Stimulated activated memory B cell treated with anti-CD40 and anti-IgM and Interleukin-4, amounts not matched to agents 10 μg/mL and 1 μg/mL and 100 μg/mL, for 72 hours (primary cell): ENCODE measurements at places on chromosomes 11 and 22.

- H3K27me3 ChIP-seq, result no peaks in the 10 kb centered on the region
- H3K4me3 ChIP-seq, result peak overlapping the region; percentile 73
- no peak for ATAC-seq
- peaks cover 72% of the 10 kb centered on the region for H3K4me1 ChIP-seq
- H3K36me3 ChIP-seq, result peaks cover 21% of the 10 kb centered on the region
Measured at GRCh38 chr11:65419460-65419771, 3.2 kb upstream of the NEAT1 start.

DNA sequence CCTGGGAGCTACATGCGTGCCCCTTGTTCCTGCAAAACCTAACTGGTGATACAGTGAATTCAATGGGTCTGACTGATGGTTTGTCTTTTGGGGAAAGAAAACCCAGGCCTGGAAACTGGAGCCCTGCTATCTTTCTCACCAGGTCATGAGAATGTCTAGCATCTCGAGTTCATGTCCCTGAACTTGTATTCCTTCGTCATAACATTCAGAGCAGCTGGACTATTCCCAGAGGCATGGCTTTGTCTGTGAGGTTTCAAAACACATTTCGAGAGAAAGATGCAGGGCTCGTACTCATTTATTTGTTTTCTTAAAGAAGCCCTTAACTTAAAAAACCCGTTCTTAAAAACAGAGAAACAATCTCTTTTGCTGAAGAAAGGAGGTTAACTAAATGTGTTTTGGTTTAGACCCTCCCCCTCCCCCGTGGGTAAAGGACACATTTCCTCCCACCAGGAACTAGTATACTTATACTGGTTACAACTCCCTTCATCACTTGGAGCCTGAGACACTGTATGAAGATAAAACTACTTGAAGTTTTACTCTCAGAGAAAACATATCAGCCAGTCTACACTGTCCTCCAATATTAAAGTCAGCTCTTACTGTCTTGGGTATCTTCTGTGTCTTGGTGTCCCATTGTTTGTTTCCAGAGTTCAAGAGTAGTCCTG is 43.2 kb downstream of the ME3 start:
- peaks cover 9% of the 10 kb centered on the region for H3K27me3 ChIP-seq
- no peak for ATAC-seq
- H3K36me3 ChIP-seq, result no peaks in the 10 kb centered on the region
- no peak overlapping the region for H3K27ac ChIP-seq

GRCh38 chr11:133531458-133531857 is 843 bp downstream of the OPCML start:
- no peaks in the 10 kb centered on the region for H3K36me3 ChIP-seq
- H3K4me1 ChIP-seq, result peaks cover 12% of the 10 kb centered on the region
- H3K4me3 ChIP-seq, result no peak overlapping the region
- ATAC-seq, result peak; percentile 13
- H3K27me3 ChIP-seq, result peaks cover 56% of the 10 kb centered on the region

- H3K4me1 ChIP-seq, result no peaks in the 10 kb centered on the region
- H3K27me3 ChIP-seq, result peaks cover 34% of the 10 kb centered on the region
- H3K27ac ChIP-seq, result no peak overlapping the region
- H3K4me3 ChIP-seq, result no peak overlapping the region
- H3K36me3 ChIP-seq, result no peaks in the 10 kb centered on the region
Measured at GRCh38 chr11:34567733-34568132, 53.2 kb upstream of the EHF start.

DNA sequence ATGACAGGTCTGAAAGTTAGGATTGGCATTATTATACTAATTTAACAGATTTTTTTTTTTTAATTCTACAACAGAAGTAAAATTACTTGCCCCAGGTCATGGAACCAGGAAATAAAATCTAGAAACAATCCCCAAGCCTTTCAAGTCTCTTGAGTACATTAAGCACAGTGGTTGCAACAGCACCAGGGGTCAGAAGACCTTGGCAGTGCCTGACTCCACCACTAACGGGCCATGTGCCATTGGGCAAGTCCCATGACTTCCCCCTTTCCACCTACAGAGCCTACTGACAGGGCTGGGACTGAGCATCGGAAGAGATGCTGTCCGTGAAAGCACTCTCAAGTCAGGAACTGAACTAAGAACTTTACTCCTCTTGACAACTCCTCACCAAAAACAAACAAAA is 98.6 kb upstream of the AKIP1 start:
- ATAC-seq, result no peak
- H3K4me1 ChIP-seq, result peaks cover 9% of the 10 kb centered on the region
- H3K27ac ChIP-seq, result no peak overlapping the region

GRCh38 chr22:45888221-45889092 is 88.5 kb downstream of the WNT7B start:
- H3K36me3 ChIP-seq, result no peaks in the 10 kb centered on the region
- peaks cover 73% of the 10 kb centered on the region for H3K27me3 ChIP-seq
- no peak for ATAC-seq
- H3K4me3 ChIP-seq, result no peak overlapping the region

DNA sequence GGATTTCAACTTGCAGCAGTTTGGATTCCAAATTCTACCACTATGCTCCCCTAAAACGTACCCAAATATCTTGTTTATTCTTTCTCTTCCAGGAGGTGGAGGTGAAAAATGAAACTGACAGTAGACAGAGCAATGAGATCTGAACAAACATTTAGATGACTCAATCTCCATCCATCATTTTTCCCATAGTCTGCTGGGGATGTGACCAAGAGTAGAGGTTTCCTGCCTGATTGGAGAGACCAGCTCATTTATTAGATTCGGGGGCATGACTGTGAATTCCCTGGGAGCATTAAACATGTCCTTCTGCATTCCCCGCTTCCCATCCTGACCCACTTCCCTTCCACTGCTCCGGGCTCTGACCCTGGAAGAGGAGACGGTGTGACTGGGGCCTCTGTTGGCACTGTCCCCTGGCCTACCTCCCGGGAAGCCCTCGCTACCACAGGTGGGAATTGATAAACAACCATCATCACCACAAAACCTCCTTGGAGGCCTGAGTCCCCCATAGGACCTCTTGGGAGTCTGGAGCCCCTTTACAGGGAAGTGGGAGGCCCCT is 20.3 kb downstream of the DKK3 start:
- no peak overlapping the region for H3K4me3 ChIP-seq
- H3K36me3 ChIP-seq, result no peaks in the 10 kb centered on the region
- no peak for ATAC-seq
- peaks cover 16% of the 10 kb centered on the region for H3K27me3 ChIP-seq
- no peak overlapping the region for H3K27ac ChIP-seq
- H3K4me1 ChIP-seq, result no peaks in the 10 kb centered on the region

DNA sequence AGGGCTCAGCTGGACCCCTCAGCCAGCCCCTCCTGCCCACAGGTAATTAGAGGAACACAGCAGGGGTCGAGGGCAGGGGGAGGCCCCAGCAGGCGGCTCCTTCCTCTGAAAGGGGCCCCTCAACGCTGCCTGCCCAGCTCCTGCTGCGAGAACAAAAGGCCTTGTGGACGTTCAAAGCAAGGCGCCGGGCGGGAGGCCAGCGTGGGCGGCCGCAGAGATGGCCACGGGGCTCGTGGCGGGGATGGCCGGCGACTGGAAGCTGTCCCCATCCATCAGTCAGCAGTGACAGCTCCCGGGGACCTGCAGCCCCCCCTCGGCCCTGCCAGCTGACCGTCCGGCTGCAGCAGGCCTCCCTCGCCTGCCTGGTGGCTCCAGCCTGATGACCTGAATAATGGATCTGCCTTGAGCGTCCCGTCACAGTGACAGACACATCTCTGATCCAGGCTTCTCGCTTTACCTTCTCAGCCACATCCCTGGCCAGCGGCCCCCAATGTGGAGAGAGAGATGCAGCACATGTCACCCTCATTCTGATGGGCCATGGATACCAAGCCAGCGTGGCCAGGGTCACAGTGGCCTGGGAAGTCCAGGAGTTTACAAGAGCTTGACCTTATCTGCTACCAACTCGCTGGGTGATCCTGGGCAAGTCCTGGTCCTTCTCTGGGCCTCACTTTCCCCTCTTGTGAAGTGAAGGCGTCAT is 159.3 kb downstream of the MN1 start:
- peaks cover 11% of the 10 kb centered on the region for H3K27me3 ChIP-seq
- no peak overlapping the region for H3K4me3 ChIP-seq
- H3K4me1 ChIP-seq, result no peaks in the 10 kb centered on the region
- no peak overlapping the region for H3K27ac ChIP-seq

DNA sequence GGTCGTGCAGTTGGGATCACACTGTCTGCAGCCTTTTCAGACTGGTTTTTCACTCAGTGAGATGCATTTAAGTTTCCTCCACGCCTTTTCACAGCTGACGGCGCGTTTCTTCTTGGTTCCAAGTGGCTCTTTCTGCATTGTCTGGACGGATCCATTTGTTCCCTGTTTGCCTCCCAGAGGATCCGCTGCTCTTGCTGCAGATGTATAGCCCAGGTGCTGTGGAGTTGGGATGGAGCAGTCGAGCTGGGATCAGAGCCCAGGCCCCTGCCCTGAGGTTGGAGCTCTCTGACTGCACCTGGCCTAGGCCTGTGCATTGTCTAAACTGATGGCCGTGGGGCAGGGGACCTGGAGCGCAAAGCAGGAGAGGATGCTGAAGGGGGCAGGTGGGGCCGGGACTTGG is 51.6 kb downstream of the PARVB start:
- H3K27ac ChIP-seq, result peak overlapping the region; percentile 60
- peaks cover 18% of the 10 kb centered on the region for H3K4me1 ChIP-seq
- H3K27me3 ChIP-seq, result no peaks in the 10 kb centered on the region
- no peak for ATAC-seq

GRCh38 chr11:78325274-78325781 is 92.3 kb downstream of the GAB2 start:
- H3K27me3 ChIP-seq, result no peaks in the 10 kb centered on the region
- ATAC-seq, result peak; percentile 82
- peak overlapping the region; percentile 76 for H3K27ac ChIP-seq
- H3K4me1 ChIP-seq, result peaks cover 79% of the 10 kb centered on the region
- H3K4me3 ChIP-seq, result no peak overlapping the region
- H3K36me3 ChIP-seq, result no peaks in the 10 kb centered on the region

- no peak overlapping the region for H3K27ac ChIP-seq
- H3K4me1 ChIP-seq, result no peaks in the 10 kb centered on the region
- H3K4me3 ChIP-seq, result no peak overlapping the region
- no peaks in the 10 kb centered on the region for H3K36me3 ChIP-seq
Measured at GRCh38 chr11:26011474-26011873, 320.5 kb upstream of the ANO3 start.

- no peaks in the 10 kb centered on the region for H3K27me3 ChIP-seq
- no peak for ATAC-seq
- H3K4me3 ChIP-seq, result no peak overlapping the region
- H3K27ac ChIP-seq, result no peak overlapping the region
- peaks cover 10% of the 10 kb centered on the region for H3K4me1 ChIP-seq
Measured at GRCh38 chr11:72443016-72443415, 8.7 kb upstream of the CLPB start.

GRCh38 chr11:86138958-86139357 is 70.1 kb upstream of the PICALM start:
- peaks cover 21% of the 10 kb centered on the region for H3K4me1 ChIP-seq
- H3K27me3 ChIP-seq, result no peaks in the 10 kb centered on the region
- peak overlapping the region; percentile 84 for H3K27ac ChIP-seq
- H3K36me3 ChIP-seq, result no peaks in the 10 kb centered on the region
- peak; percentile 86 for ATAC-seq

- H3K4me3 ChIP-seq, result no peak overlapping the region
- no peaks in the 10 kb centered on the region for H3K4me1 ChIP-seq
- no peak overlapping the region for H3K27ac ChIP-seq
- H3K27me3 ChIP-seq, result no peaks in the 10 kb centered on the region
- ATAC-seq, result no peak
Measured at GRCh38 chr11:113082341-113082955, 121.2 kb downstream of the NCAM1 start.

DNA sequence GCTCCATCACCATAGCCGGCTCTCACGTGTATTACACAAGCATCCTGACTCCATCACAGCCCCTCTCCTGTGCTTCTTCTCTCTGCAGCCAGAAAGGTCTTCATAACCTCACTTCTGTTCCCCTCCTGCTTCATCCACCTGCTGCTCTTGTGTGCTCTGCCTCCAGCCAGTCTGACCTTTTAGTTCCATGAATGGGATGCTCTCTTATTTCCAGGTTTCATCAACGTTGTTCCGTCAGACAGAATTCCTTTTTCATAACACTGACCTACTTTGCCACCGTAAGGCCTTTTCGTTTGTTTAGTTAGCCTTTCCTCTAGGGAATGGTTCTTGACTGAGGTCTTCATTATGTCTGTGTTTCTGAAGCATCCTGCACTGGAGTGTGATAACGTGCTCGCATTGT is 18.8 kb downstream of the GRAMD1B start:
- H3K27ac ChIP-seq, result no peak overlapping the region
- no peaks in the 10 kb centered on the region for H3K27me3 ChIP-seq
- no peak for ATAC-seq
- no peaks in the 10 kb centered on the region for H3K4me1 ChIP-seq
- H3K4me3 ChIP-seq, result no peak overlapping the region

GRCh38 chr11:75508051-75508561 is 17.6 kb downstream of the GDPD5 start:
- H3K27me3 ChIP-seq, result no peaks in the 10 kb centered on the region
- peak overlapping the region; percentile 83 for H3K27ac ChIP-seq
- H3K4me3 ChIP-seq, result peak overlapping the region; percentile 33
- peak; percentile 92 for ATAC-seq
- H3K4me1 ChIP-seq, result peaks cover 77% of the 10 kb centered on the region
- no peaks in the 10 kb centered on the region for H3K36me3 ChIP-seq

GRCh38 chr22:28442264-28442710 is 237.4 kb downstream of the TTC28 start:
- H3K4me1 ChIP-seq, result peaks cover 17% of the 10 kb centered on the region
- peak; percentile 78 for ATAC-seq
- H3K4me3 ChIP-seq, result peak overlapping the region; percentile 60
- peaks cover 35% of the 10 kb centered on the region for H3K27me3 ChIP-seq
- no peaks in the 10 kb centered on the region for H3K36me3 ChIP-seq
- H3K27ac ChIP-seq, result no peak overlapping the region

- H3K4me1 ChIP-seq, result peaks cover 41% of the 10 kb centered on the region
- H3K4me3 ChIP-seq, result no peak overlapping the region
- no peaks in the 10 kb centered on the region for H3K27me3 ChIP-seq
- H3K27ac ChIP-seq, result no peak overlapping the region
Measured at GRCh38 chr11:107561688-107562087, 3.8 kb downstream of the ALKBH8 start.

- no peaks in the 10 kb centered on the region for H3K36me3 ChIP-seq
- no peaks in the 10 kb centered on the region for H3K4me1 ChIP-seq
- no peak overlapping the region for H3K27ac ChIP-seq
- H3K27me3 ChIP-seq, result peaks cover 29% of the 10 kb centered on the region
Measured at GRCh38 chr22:22786301-22787115, 101.1 kb upstream of the IGLL5 start.
